Caki2 (cell line): ENCODE measurements at places on chromosomes 4 and X.

GRCh38 chr4:65880594-65880993 lies 210.3 kb upstream of the EPHA5 start:
- no peak for DNase-seq

DNA sequence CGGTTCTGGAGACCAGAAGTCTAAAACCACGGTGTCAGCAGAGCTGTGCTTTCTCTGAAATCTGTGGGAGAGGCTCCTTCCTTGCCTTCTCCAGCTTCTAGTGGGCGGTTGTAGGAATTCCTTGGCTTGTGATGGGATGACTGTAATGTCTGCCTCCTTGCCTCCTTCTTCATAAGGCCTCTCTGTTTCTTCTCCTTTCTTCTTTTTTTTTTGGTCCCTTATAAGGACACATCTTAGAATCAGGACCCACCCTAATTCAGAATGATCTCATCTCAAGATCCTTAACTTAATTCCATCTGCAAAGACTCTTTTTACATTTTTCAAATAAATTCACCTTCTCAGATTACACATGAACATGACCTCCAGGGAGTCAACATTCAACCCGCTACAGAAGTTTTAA lies 186.9 kb downstream of the STK32B start:
- no peak for DNase-seq

DNA sequence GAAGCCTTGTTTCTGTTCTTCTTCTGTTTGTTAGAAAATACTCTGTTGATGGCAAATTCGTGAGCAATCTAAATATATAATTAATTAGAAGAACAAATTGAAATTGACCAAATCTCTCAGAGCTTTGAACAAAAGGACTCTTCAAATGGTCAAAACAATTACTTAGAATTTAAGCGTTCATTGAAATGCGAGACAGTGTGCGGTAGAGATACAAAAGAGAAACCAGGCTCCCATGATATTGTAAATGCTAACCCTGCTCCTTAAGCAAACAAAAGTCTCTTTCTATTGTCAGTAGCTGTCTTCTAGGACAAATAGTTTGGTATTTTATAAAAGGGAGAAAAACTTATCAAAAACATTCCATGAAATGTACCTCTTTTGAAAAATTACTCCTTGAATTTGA lies 453.4 kb upstream of the MAGEB2 start:
- DNase-seq = no peak

GRCh38 chrX:63128509-63128908 lies 222.6 kb downstream of the SPIN4 start:
- DNase-seq = no peak

DNA sequence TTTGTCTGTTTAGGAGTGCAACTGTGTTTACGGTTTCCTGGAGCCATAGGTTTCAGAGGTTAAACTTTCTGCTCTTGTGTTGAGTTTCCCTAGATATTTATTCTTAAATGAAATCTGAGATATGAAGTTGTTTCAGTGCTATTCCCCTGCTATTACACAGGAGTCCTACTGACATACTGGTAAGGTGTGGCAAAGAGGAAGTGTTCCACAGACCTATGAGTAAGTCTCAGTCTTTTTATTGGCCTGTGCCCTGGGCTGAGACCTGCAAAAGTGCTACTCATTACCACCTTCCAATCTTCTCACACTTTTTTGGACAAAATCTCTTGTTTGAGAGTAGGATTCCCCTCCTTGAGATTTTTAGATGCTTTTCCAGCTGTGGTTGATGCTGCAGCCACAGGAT lies 35.6 kb upstream of the MAGEA8 start:
- DNase-seq = no peak

DNA sequence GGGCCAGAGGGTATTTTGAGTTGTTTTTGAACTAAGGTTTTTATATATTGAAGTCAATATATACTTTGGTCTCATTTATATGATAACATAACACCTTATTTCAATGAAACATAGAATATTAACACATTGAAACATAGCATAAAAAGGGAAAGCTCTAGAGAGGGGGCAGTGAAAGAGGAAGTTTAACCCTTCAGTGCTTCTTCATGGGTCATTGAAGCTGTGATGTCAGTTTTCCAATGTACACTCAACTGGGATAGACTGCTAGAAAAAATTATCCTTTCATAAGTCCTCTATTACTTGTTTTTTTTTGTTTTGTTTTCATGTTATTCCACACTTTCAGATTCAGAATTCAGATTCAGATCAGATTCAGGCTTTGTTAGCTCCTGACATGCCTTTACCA lies 442.7 kb downstream of the EPHA5 start:
- no peak for DNase-seq

DNA sequence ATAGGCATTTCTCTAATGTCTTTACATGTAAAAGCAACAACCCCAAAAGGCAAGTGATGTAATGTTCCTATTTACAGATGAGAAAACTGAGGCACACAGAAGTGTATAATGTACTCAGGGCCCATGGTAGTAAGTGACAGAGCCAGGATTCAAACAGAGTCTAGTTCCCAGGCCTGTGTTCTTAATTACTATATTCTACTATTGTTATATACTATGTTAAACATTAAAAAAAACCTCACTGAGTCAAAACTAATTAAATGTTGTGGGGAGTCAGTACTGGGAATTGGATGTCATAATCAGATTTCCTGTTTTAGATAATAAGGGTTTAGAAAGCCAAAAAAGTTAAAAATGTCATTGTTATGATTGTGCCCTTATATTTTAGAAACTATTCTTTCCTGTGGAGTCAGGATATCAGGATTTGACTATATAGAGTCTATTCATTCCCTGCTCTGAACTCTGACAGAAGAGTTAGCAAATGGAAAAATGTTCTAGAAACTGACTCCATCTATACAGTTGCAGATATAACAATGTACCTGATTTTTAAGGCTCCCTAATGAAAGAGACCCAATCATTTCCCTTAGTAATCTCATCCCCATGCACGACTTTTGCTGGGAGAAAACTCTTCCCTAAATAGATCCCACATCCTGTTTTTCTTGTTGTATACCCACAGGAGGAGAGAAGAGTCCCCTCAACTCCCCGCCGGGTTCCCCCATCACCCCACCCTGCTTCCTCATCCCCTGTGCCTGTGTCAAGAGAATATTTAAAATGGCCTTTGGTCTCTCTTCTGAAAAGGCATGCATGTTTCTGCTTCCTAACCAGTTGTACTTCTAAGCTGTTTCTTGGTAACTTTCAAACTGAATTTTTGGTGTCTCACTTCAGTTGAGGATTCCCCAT lies 69.7 kb downstream of the REELD1 start:
- no peak for DNase-seq

- DNase-seq = no peak
Measured at GRCh38 chr4:120331486-120332370, 265.1 kb upstream of the MAD2L1 start.

- peak; percentile 68 for DNase-seq
Measured at GRCh38 chr4:139933541-139933940, 220.4 kb downstream of the MAML3 start.

DNA sequence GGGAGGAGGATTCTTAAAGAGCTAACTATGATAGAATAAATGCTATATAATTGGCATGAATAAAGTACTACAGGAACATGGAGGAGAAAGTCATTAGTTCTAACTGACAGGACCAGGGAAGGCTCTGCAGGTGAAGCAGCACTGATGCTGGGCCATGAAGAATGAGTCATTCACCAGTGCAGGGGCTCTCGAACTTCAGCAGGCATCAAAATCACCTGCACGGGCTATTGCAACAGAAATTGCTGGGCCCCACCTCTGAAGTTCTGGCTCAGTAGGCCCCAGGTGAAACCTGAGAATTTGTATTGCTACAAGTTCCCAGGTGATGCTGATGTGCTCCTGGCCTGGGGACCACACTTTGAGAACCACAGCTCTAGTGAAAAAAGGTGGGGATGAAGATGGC lies 33.7 kb downstream of the TMEM150C start:
- DNase-seq = no peak

GRCh38 chr4:23235628-23236390 lies 543.1 kb downstream of the GBA3 start:
- DNase-seq = no peak

GRCh38 chrX:150414228-150414627 lies 51.1 kb downstream of the MAMLD1 start:
- DNase-seq = no peak

- DNase-seq = no peak
Measured at GRCh38 chr4:121796283-121796682, 4.8 kb upstream of the EXOSC9 start.

GRCh38 chr4:133150486-133151340 lies 1.6 kb downstream of the PCDH10 start:
- no peak for DNase-seq

DNA sequence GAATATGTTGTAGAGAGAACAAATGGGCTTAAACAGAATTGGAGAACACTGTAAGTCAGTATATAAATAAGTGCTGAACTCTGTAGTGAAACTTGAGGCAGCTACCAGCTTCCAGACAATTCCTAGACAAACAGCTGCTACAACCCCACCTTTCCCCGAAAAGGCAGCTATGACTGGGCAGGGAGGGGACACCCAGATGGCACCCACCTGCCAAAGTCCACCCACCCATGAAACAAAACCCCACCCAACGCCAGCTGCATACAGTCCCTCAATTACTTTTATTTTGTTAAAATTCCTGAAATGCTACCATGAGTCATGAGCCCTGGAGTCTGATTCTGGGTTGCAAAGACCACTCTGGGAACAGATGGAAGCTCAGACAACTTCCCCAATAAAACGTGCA lies 24.4 kb downstream of the RELL1 start:
- DNase-seq = no peak

DNA sequence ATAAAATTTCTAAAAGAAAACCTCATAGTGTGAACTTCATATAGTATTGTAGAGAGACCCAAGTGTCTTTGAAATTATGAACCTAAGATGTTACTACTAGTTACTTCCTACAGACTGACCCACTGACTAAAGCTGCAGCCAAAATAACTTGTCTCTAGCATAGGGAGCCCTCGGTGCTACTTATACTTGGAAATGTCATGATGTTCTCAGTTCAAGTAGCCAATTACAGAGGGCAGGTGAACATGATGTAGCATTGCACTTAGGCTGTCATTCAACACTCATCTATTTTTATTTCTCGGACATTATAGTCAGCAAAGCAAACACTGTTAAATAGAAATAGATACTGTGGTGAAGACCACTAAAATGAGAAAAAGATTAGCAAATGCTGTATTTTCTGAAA lies 165.6 kb downstream of the AREG start:
- DNase-seq = no peak

DNA sequence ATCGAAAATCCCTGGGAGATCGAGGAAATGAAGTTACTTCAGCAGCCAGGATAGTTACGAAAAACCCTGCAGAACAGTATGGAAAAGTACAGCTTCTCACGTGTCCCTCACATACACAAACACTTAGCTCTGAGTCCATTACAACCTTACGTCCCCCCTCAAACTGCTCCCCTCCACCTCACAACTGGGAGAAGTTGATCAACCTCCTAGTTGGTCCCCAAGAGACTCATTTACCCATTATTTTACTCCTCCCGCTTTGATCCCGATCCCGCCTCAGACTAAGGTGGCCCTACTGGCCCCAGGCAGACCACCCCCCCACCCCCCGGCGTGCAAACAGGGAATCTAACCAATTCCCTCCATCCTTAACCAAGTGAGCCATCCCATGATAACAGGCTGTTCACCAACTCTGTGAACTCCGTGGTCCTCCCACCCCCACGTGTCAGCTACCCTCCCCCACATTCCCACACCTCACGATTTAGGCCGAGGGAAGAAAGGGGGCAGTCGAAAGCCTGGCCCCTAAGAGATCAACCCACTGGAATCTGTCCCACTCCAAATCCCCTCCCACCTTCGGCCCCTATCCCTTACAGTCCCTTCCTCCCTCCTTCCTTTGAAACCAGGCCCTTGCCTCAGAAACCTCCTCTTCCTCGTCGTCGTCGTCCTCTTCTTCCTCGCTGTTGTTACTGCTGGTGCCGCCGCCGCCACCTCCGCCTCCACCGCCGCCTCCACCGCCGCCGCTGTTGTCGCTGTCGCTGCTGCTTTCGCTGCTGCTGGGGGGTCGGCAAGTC lies 755 bp downstream of the ANKRD17 start:
- DNase-seq = no peak

GRCh38 chr4:20512985-20513384 lies 187.3 kb upstream of the PACRGL start:
- DNase-seq = no peak

DNA sequence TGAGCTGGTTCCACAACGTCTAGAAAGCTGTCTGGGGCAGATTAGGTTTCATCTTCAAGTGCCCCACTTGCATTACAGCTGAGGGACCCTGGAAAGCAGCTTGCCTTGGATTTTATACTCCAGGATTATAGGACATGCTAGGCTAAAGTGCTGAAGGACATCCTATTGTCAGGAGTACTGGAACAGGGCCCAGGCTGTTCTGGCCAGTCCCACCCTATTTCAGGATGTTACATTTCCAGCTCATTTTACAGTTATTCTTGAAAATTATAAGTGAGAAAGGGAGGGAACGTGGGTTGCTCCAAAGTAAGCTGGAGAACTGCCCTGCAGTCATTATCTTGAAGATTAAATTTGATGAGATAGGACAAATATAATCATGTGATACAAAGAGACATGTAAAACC lies 71.0 kb upstream of the UGT8 start:
- no peak for DNase-seq

DNA sequence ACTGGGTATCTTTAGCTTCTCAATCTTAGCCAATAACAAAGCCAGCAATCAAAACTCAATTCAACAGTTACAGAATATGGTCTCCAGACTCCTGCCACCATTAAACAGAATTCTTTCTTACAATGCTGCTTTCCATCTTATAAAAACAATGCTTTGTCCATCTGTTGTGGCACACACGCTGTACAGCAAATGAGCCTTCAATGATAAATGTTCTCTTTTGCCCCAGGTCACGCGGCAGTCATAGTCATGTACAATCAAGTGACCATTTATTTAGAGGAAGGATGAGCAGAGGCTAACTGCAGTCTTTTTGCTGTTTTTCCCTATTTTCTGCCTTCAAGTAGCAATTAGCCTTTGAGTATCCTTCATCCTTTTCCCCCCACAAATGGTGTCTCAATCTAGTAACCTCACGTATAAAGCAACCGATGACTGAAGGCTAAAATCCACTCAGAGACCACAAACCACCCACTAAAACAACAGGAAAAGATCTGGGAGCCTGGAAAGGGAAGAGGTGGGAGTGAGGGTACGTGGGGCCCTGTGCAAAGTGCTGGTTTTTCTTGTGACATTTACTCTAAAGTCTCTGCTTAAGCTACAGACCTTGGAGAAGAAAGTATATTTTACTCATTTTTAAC lies 24.4 kb downstream of the TRIM2 start:
- no peak for DNase-seq

- DNase-seq = peak; percentile 90
Measured at GRCh38 chr4:6909113-6909969, at the start of gene TBC1D14. TBC1D14 (plus strand) TSS chr4:6909826; CDS start chr4:6923390, 13,564 bp downstream.

- no peak for DNase-seq
Measured at GRCh38 chr4:31175242-31175910, 455.2 kb downstream of the PCDH7 start.

DNA sequence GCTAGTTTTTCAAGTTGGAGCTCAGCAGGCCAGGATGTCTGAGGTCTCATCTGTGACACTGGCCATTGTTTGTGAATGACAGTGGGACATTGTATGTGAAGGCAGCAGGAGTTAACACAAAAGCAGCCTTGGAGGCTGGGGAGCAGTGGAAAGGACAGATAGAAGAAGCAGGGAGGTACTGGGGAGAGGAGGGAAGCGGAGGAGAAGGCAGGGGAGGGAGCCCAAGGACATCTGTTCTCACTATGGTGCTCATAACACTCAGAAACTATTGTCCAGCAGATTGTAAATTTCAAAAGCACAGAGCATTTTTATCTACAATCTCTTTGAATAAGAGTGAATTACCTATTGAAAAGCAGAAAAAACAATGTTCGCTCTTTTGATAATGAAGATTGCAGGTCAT lies 253.6 kb upstream of the DIPK2B start:
- DNase-seq = no peak

GRCh38 chr4:118076958-118077766 lies 42.9 kb downstream of the NDST3 start:
- DNase-seq = peak; percentile 4

- DNase-seq = no peak
Measured at GRCh38 chrX:113305496-113305895, 464.9 kb upstream of the AMOT start.
